ENCODE measurements at places on chromosomes 4 and X.

DNA sequence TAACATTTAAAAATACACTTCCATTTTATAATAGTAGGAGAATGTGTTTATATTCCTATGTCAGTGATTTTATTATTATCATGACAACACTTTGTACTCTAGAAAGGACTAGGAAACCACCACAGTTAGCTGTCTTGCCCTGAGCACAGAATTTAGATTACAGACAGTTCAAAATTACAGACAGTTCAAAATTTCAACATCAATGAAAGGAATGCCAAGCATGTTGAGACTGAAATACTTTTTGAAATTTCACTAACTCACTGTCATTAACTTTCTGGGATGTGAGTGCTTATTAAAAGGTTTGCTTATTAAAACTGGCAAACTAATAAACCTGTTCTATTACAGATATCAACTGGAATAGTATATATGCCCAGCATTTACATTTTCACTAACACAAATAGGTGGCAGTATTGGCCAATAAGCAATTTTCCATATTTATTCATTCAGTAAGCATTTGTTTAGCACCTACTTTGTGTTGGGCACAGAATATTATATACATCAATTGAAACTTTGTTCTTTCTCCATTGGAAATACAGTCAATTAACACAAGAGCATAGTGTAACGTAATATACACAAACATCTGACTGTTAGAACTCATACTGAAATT is 179.4 kb downstream of the FBXW7 start:
- DNase-seq, result no peak

GRCh38 chrX:151722241-151722846 is 6.5 kb downstream of the FATE1 start:
- DNase-seq, result no peak

DNA sequence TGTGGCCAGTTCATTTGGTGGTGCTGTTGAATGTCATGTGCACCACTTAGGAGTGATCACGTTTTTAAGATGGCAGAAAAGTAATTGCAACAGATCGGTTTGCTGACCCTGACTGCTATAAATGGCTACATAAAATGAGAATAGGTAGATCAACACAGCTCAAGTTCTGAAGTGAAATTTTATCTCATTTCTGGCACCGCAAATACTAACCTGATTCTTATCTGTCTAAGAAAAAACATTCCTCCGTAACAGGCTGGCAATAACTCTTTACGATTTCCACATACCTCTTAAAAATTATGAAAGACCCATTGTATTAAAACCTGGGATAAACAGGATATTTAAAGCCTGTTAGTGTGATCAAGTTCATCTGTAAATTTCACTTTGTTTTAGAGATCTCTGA is 387.5 kb downstream of the PDGFC start:
- no peak for DNase-seq

DNA sequence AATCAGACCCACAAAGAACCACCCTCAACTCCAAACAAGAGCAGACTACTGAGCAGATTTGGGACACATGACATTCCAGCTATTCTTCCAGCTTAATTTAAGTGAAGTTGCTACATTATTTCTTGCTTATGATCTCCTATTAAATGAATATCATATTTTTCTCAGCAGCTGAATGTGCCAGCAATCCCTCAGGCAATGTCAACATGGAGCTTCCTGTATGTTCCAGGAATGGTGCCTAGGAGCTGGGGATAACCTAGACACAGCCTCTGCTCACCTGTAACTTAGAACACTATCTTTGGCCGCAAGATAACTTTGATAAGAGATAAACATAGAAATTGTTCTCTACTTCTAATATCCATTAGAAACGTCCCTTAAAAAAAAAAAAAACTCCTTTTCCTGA is 274.4 kb upstream of the RASGEF1B start:
- DNase-seq, result no peak

DNA sequence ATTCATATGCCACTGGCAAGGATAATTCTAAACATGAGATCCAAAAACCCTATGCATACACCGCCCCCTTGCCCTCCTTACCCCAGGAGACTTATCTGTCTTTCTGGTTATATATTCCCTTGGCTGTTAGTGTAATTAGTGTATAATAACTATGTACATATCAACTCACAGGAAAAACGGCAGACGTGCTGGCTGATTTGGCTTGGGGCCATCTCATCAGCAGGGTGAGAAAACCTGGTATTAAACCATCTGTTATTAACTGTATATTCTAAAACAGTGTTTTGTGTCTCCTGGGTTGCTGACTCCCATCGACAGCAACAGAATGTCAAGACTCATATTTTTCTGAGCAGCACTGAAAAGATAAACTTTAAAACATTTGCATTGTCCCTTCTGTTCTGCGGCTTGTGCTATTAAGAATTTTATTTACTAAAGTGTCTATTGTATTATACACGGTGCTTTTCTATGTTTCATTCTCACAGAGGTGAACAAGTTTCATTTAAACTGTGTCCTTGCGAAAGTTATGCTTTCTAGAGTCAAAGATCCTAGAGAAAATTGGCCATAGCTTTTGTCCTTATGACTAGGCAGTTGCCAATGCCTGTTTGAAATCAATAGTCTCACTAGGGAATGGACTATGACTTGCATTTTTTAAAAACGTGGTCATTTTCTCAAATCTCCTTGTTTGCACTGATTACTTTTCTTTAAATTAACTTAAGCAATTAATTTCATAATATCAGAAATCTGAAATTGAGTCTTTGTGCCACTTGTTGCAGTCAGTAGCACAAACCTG is 211.5 kb upstream of the MID1 start:
- no peak for DNase-seq

GRCh38 chrX:53031380-53031779 is 17.2 kb upstream of the GPR173 start:
- no peak for DNase-seq

- DNase-seq, result no peak
Observed at GRCh38 chr4:80268081-80268823, 1.8 kb downstream of the FGF5 start.

DNA sequence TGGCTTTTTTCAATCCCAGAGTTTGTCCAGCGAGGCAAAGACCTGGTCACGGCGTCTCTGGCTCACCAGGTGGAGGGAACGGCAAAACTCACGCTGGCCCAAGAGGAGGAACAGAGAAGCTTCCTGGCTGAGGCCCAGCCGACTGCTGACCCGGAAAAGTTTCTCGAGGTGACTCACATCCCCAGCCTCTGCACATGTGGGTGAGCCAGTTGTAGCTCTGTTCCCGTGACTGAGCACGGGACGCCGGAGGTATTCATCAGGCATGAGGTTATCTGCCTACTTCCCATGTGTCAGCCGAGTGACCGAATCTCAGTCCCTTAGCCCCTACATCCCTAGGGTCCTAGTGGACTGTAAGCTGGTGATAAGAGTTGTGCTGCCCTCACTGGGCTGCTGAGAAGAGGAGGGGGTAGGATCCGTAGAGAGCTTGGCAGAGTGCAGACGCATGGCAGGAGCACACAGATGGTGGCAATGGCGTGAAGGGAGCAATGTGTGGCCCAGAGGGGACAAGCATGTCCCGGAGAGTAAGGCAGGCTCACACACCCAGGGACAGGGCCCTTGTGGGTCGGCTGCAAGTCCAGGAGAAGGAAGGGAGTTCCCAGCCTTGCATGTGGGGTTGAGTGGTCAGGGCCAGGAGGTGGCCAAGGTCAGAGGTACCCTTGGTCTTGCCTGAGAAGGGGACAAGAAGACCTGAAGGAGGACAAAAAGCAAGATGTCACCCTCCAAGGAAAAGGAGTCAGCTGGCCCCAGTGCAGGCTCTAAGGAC is 42.9 kb downstream of the EVC start:
- DNase-seq, result no peak

DNA sequence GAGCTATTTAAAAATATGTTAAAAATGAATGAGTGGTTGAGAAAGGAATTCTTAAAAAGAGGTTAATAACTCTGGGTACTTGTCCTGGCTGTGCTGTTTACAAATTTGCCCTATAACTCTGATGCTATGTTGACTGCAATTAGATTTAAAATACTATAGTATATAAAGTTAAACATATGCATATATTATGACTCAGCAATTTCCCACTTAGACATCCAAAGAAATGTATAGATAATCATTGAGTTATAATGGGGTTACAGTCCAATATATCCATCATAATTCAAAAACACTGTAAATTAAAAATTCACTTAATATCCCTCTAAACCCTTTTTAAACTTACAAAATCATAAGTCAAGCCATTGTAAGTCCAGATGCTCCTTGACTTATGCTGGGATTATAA is 430.3 kb downstream of the PACRGL start:
- DNase-seq, result no peak

DNA sequence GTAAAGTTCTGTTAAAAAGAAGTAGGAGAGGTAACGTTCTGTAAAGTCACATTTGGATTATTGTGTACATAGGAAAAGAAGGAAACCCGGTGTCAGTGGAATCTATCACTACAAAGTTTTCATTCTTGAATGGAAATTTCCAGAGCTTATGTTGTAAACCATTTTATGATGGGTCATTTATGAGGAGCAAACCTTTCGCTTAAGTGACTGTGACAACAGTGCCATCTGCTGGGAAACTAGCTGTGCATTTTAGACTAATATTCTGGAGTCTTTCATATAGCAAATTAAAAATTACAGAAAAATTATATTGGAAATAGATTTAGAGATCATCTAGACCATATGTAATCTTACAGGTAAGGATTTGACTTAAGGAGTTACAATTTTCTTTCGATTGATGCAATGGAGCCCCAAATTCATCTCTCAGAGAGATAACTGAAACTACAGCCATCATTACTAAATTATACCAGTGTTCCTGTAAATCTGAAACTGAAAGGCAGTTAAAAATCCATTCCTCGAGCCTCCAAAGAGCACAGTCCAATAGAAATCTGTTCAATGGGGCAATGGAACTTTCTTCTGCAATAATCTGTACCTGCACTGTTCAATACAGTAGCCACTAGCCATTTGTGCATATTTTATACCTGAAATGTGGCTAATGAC is 26.9 kb downstream of the ASB9 start:
- peak; percentile 4 for DNase-seq

DNA sequence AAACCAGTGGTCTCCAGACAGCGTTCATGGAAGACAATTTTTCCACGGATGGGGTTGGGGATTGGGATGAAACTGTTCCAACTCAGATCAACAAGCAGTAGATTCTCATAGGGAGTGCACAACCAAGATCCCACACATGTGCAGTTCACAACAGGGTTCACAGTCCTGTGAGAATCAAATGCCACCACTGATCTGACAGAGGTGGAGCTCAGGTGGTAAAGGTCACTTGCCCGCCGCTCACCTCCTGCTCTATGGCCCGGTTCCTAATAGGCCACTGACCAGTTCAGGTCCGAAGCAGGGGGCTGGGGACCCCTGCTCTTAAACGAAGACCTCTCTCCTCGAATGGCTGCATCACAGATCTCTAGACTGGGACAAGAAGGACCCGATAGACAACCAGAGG is 4.4 kb downstream of the APBB2 start:
- DNase-seq, result no peak

DNA sequence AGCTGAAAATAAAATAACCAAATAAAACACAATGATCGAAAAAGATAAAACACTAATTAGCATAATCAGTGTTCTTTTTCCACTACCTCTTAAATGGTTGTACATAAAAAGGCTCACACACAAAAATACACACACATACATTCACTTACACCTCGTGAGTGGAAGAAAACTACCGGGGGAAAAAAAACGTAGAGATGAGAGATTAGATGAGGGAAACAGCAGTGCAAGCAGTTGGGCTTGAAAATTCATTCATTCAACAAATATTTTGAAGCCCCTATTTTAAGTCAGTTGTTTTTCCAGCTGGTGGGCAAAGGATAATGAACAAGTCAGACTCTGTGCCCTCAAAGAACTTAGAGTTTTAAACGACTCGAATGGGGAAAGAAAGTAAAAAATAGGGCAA is 1.0 kb downstream of the TBCK start:
- DNase-seq, result no peak

DNA sequence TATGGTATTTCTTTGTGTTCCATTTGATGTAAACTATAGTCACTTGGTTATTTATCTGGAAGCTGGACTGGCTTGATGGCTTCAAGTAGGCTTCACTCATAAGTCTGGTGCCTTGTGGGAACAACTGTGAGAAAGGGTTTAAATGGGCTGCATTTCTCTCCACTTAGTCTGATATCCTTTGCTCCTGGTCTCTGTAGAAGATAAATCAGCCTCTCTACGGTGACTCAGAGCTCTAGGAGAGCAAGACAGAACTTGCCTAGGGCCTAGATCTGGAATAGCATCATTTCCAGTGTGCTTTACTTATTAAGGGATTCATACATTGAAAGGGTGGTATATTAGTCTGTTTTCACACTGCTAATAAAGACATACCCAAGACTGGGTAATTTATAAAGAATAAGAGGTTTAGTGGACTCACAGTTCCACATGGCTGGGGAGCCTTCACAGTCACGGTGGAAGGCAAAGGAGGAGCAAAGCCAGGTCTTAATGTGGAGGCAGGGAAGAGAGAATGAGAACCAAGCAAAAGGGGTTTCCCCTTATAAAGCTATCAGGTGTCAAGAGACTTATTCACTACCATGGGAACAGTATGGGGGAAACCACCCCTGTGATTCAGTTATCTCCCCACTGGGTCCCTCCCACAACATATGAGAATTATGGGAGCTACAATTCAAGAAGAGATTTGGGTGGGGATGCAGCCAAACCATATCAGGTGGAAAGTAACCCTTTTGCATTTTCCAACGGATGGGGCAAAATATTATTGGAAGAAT is 1746.4 kb upstream of the PCDH7 start:
- no peak for DNase-seq

Data from GM18507 (cell line).